ENCODE measurements at places on chromosomes 7 and 10. TPM values are rescaled to one million over a fixed set of nuclear protein-coding genes. Genes with fewer than 3 reads are reported as not detected.

DNA sequence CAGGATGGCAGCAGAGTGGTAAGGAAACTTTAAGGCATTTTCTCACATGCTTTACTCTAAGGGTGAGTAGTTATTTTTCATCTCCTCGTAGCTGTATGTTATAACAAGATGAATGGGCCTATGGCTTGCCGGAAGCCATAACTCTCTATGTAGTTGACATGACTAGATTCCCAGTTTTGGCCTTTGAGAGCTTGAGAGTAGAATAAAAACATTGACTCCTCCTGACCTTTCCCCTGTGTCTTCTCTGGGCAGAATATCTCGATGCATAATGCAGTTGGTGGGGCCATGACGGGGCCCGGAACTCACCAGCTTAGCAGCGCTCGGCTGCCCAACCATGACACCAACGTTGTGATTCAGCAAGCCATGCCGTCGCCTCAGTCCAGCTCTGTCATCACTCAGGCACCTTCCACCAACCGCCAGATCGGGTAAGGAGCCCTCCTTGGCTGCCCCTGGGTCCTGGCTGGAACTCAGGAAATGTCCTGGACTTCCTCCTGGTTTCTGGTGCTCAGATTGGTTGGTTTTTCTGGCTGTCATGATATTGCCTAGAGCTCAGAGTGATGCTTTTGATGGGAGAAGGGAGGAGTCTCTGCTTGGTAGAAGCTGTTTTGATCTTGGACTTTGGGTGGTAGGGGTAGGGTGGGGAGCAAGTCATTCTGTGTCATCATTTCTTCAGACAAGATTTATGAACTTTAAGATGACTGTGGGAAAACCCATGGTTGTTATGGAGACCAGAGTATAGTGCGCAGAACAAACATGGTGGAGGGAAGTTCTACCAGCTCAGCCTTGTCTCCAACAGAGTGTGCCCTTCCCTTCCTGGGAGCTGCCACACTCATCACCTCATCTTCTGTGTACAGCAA, 158.0 kb downstream of the CREB5 start:
- no peak overlapping the region for H3K27ac ChIP-seq
- H3K4me3 ChIP-seq, result no peak overlapping the region
- H3K4me1 ChIP-seq, result peaks cover 7% of the 10 kb centered on the region
- no peaks in the 10 kb centered on the region for H3K36me3 ChIP-seq
- peaks cover 7% of the 10 kb centered on the region for H3K27me3 ChIP-seq
- DNase-seq, result no peak

DNA sequence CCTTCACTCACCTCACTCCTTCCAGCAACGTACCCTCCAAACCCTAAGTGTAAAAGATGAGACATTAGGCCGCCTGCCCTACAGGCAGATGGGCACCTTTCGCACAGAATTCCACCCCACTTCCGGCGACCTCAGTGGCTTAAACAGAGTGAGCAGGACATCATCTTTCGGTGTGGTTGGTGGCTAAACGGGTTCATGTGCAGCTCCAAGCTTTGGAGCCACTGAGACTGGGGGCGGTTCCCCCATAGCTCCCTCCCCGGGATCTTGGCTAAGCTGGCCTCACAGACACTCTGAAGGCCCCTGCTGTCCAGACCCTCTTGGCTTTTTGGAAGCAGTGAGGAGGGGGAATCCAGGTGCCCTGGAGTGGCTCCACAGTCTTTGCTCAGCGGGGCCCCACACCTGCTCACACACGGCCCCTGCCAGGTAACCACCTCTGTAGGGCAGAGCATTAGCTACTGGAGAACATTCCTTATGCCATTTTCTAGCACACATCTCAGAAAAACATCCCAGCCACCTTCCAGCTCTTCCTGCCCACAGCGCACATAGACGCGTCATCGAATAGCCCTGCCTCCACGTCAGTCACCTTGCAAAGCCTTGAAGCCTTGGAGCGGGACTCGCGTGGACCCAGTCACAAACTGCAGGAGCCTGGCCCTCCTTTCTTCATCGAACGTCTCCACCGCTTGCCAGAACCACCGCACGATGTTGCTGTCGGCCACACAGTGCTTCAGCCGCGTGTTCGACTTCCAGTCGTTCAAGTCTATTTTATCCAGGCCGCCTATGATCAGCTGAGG, 108.8 kb downstream of the SMURF1 start:
- no peaks in the 10 kb centered on the region for H3K27me3 ChIP-seq
- peak overlapping the region; percentile 39 for H3K27ac ChIP-seq

DNA sequence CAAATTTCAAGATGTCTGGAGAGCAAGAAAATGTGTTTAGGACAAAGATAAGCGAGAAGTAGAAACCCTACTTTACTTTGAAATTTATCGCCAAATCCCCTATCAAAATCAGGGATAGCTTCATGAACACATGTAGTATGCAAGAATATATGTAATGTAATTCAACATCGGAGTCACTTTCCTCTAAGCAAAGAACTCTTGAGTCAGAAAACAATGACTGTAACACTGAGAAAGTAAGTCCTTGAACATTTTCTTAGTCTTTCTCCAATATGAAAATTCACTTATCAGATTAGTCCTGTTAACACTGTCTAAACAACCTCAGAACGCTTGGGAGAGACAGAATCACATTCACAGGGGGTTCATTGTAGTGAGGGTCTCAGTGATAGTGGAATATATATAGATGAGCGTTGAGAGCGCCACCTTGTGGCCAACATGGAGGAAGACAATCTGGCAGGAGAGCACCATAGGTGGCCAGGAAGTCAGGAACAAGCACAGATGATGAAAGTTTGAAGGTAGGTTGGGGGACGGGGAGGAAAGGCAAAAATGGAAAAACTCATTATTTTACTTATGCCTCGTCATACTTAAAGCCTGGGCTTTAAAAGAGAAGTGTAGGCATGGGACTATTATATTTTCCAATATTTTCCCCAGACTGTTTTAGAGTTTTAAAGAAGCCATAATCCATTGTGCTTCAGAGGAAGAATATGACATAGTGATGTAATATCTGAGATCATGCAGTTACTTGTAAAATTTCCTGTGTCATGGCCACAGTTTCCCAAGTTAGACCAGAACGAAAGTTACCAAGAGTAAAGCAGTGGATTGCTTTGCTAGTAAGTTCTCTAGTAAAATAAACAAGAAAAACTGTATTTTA, 115.5 kb upstream of the GNAI1 start:
- no peaks in the 10 kb centered on the region for H3K27me3 ChIP-seq
- H3K36me3 ChIP-seq, result peaks cover 1% of the 10 kb centered on the region
- H3K4me3 ChIP-seq, result no peak overlapping the region
- H3K27ac ChIP-seq, result no peak overlapping the region
- H3K4me1 ChIP-seq, result no peaks in the 10 kb centered on the region

- H3K4me3 ChIP-seq, result no peak overlapping the region
- H3K4me1 ChIP-seq, result no peaks in the 10 kb centered on the region
- no peaks in the 10 kb centered on the region for H3K27me3 ChIP-seq
- H3K27ac ChIP-seq, result no peak overlapping the region
Observed at GRCh38 chr10:76492026-76492425, 1060.6 kb downstream of the LRMDA start.

GRCh38 chr10:79005126-79005810, 63.5 kb upstream of the ZMIZ1 start:
- no peak for DNase-seq
- H3K4me1 ChIP-seq, result peaks cover 8% of the 10 kb centered on the region
- no peak overlapping the region for H3K27ac ChIP-seq
- H3K4me3 ChIP-seq, result no peak overlapping the region
- H3K36me3 ChIP-seq, result no peaks in the 10 kb centered on the region

GRCh38 chr7:70942791-70943190, 189.2 kb upstream of the GALNT17 start:
- DNase-seq, result no peak
- H3K27me3 ChIP-seq, result peaks cover 8% of the 10 kb centered on the region
- H3K4me1 ChIP-seq, result no peaks in the 10 kb centered on the region
- no peaks in the 10 kb centered on the region for H3K36me3 ChIP-seq
- H3K4me3 ChIP-seq, result no peak overlapping the region
- H3K27ac ChIP-seq, result no peak overlapping the region

Gene HOXA1
- total RNA-seq, result 31.2 TPM

DNA sequence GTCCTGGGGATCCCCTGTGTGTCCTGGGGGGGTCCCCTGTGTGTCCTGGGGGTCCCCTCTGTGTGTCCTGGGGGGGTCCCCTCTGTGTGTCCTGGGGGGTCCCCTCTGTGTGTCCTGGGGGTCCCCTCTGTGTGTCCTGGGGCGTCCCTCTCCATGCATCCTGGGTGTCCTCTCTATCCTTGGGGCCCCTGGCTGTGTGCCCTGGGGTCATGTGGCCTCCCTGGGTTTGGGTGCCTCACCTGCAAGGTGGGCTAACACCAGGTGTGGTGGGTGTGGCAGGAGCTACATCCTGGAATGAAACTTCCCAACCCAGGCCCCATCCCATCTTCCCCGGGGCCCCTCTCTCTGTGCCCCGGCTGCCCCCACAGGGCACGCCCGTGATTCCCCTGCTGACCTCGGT, 4.9 kb downstream of the CYP2W1 start:
- no peaks in the 10 kb centered on the region for H3K36me3 ChIP-seq
- H3K27ac ChIP-seq, result no peak overlapping the region
- no peak overlapping the region for H3K4me3 ChIP-seq
- DNase-seq, result no peak
- H3K27me3 ChIP-seq, result no peaks in the 10 kb centered on the region

GRCh38 chr7:50724526-50725520, 57.9 kb downstream of the GRB10 start:
- H3K27ac ChIP-seq, result no peak overlapping the region
- DNase-seq, result no peak
- H3K4me1 ChIP-seq, result peaks cover 12% of the 10 kb centered on the region
- H3K4me3 ChIP-seq, result no peak overlapping the region
- peaks cover 54% of the 10 kb centered on the region for H3K27me3 ChIP-seq
- peaks cover 14% of the 10 kb centered on the region for H3K36me3 ChIP-seq

- H3K4me1 ChIP-seq, result no peaks in the 10 kb centered on the region
- H3K36me3 ChIP-seq, result no peaks in the 10 kb centered on the region
- no peaks in the 10 kb centered on the region for H3K27me3 ChIP-seq
- H3K4me3 ChIP-seq, result no peak overlapping the region
- no peak overlapping the region for H3K27ac ChIP-seq
- DNase-seq, result no peak
Observed at GRCh38 chr10:70660722-70661121, 11.6 kb upstream of the ADAMTS14 start.

DNA sequence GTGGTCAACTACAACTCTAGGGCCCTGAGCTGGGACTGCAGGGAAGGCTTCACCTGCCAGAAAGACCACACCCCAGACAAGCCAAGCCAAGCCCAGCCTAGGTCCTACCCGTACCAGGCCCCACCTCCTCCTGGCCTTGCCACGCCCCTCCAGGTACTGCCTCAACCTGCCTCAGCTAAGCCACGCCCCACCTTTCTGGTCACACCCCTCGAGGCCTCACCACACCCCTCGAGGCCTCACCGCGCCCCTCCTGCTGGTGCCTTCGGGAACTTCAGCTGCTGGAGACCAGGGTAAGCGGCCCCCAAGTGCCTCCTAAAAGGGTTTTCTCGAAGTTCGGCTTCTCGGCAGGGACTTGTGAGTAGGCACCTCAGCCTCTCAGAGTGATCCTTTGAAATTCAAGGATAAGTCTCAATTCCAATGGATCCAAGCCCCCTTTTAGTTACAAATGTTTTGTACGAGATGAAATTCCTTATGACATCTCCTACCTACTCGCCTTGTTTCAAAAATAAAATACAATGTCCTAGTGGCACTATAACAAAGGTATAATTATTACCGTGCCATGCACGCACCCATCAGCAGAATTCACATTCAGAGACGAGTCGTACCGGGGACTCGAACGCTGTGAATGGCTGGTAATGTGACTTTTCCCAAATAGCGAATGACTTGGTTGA, 171.2 kb downstream of the ARHGAP21 start:
- no peaks in the 10 kb centered on the region for H3K27me3 ChIP-seq
- H3K4me1 ChIP-seq, result peaks cover 9% of the 10 kb centered on the region
- H3K27ac ChIP-seq, result no peak overlapping the region
- peaks cover 20% of the 10 kb centered on the region for H3K36me3 ChIP-seq
- DNase-seq, result peak; percentile 20

GRCh38 chr7:107879400-107880035, 11.5 kb upstream of the DLD start:
- DNase-seq, result no peak
- no peak overlapping the region for H3K27ac ChIP-seq
- no peak overlapping the region for H3K4me3 ChIP-seq
- H3K4me1 ChIP-seq, result peaks cover 4% of the 10 kb centered on the region

GRCh38 chr7:16980539-16980938, 98.8 kb upstream of the AGR3 start:
- H3K27ac ChIP-seq, result no peak overlapping the region
- H3K4me3 ChIP-seq, result no peak overlapping the region
- no peaks in the 10 kb centered on the region for H3K36me3 ChIP-seq
- peaks cover 15% of the 10 kb centered on the region for H3K27me3 ChIP-seq
- no peak for DNase-seq
- peaks cover 13% of the 10 kb centered on the region for H3K4me1 ChIP-seq

DNA sequence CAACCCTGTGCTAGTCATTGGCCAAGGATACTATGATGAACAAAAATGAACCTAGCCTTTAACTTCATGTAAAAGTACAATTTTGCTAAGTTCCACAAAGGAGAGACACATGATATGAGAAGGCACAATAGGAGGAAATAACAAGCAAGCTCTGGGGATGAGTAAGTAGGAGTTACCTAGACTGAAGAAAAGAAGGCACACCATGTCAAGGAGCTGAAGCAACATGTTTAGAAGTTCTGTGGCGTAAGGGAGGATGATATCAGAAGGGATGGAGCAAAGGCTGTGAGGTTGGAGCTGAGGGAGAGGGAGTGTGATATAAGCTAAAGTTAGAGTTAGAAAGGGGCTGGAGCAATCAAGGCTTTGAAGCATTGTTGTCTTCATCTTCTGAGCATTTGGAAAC, 25.6 kb downstream of the KIFBP start:
- no peak overlapping the region for H3K27ac ChIP-seq
- no peak for DNase-seq
- peaks cover 4% of the 10 kb centered on the region for H3K27me3 ChIP-seq
- H3K4me1 ChIP-seq, result peaks cover 9% of the 10 kb centered on the region

DNA sequence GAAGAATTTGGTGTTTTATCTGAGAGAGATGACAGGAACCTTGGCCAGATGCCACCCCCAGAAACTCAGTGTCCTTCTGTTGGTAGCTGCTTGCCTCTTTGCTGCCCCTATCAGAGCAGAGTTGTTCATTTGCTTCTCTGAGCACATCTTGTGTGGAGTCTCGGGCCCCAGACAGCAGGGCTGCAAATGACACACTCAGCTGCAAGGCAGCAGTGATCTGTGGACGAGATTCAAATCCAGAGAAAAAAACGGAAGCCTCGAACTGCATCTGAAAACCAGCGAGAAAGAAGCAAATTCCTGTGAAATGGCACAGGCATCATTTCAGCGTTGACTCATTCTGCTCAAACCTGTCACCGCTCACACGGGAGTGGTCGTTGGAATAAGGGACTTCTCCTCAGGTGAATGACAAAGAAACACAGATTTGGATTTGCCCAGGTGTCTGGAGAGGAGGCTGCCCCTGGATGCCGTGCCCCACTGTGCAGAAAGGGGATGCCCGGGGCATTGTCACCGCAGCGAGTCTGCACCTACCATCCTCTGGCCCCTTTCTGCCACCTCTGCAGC, 144.7 kb downstream of the PFKFB3 start:
- H3K27ac ChIP-seq, result no peak overlapping the region
- peaks cover 12% of the 10 kb centered on the region for H3K4me1 ChIP-seq
- DNase-seq, result no peak
- H3K27me3 ChIP-seq, result no peaks in the 10 kb centered on the region
- H3K36me3 ChIP-seq, result no peaks in the 10 kb centered on the region
- H3K4me3 ChIP-seq, result no peak overlapping the region
